ENCODE measurements at places on chromosomes 1 and 21.

- no peak for DNase-seq
Observed at GRCh38 chr1:205812271-205812877, 624 bp downstream of the SLC41A1 start.

DNA sequence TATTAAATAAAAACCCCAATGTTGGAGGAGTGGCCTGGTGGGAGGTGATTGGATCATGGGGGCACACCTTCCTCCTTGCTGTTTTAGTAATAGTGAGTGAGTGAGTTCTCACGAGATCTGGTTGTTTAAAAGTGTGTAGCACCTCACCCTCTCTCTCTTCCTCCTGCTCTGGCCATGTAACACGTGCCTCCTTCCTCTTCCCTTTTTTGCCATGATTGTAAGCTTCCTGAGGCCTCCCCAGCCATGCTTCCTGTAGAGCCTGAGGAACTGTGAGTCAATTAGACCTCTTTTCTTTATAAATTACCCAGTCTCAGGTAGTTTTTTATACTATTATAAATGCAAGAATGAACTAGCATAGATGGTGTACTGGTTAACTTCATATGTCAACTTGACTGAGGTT is 68.0 kb downstream of the CCDC30 start:
- no peak for DNase-seq

GRCh38 chr1:217052626-217053025 is 329.4 kb upstream of the ESRRG start:
- DNase-seq: no peak

GRCh38 chr1:60990714-60991090 is 91.7 kb upstream of the NFIA start:
- no peak for DNase-seq

GRCh38 chr1:46545784-46546183 is 5.7 kb downstream of the KNCN start:
- DNase-seq: no peak

DNA sequence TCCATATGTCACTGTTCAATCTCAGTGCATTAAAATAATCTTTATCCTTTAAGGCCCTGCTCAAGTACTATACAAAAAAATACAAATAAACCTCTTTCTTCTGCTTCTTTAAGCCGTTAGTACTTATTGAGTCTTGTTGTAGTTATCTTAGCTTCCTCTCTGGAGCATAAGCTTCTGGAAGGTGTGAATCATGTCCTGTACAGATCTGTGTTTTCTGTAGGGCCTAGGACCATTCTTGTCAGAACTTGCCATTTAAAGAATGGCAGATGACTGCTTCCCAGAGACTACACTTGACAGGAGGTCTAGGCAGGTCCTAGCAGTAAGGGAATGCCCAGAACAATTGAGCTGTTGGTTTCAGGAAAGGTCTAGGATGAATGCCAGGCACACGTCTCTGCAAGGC is 12.9 kb downstream of the NEK7 start:
- DNase-seq: no peak

DNA sequence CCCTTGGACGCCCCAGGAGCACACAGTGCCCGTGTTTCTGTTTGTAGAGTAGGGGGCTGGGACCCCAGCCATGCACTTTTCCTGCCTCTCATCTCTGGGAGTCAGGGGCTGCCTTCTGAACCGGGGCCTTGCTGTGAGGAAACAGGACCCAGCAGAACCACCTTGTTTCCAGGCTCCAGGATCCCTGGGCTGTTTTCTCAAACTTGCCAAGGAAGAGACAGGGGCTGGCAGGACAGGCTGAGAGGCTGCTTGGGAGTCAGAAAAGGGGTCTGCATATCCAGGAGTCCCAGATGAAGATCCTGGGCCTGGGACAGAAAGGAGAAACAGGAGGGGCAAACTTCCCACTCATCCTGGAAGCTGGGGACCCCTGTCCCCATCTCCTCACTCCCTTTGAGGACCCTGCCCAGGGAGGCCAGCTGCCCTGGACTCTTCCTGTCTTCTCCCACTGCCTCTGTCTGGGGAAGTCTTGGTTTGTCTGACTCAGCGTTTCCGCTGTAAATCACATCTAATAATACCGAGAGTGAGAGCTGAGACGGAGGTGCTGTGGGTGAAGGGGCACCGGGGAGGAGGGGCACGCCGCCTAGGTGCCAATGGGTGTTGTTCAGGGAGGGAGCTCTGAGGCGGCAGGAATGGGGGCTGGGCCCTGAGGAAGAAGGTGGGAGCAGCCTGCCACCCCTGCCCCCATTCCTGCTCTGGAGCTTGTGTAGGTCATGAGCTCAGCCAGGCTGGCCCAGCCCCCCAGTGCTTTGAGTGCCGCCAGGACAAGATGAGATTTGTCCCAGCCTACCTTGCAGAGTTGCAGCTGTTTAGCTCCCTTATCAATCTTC is 16.7 kb downstream of the POU3F1 start:
- DNase-seq: no peak

GRCh38 chr1:22131875-22132486 is 10.9 kb downstream of the WNT4 start:
- DNase-seq: peak; percentile 19

GRCh38 chr1:116254776-116255175 is 118.3 kb upstream of the ATP1A1 start:
- no peak for DNase-seq

DNA sequence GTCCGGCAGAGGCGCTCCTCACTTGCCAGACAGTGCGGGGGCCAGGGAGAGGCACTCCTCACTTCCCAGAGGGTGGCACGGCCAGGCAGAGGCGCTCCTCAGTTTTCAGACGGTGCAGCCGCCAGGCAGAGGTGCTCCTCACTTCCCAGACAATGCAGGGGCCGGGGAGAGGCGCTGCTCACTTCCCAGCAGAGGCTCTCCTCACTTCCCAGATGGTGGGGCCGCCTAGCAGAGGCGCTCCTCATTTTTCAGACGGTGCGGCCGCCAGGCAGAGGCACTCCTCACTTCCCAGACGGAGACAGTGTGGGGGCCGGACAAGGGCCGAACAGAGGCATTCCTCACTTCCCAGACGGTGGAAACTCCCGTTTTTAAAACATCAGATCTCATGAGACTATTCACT is 238.4 kb upstream of the CACYBP start:
- DNase-seq: no peak

DNA sequence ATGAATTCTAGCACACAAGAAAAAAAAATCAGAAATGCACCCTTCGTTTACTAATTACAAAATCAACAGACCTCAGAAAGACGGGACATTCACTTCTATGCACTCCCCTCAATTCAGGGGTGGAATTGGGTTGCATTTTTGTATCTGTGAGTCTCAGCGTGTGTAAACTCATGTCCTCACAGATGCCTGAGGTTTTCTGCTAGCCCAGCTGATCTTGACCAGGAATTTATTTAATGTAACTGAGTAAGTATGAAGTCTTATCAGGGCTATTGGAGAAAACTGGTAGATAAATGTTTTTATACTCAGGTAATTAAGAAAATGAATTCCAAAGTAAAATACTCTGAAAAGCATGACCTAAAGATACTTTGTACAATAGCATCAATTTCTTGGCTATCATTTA is 167.7 kb downstream of the RUNX1 start:
- no peak for DNase-seq
